ENCODE measurements at places on chromosomes 5 and 9. TPM values are rescaled to one million over a fixed set of nuclear protein-coding genes. Genes with fewer than 3 reads are reported as not detected.

The LRRTM2 gene
- 0.43 TPM for total RNA-seq

The STRBP gene
- 12.2 TPM for total RNA-seq

The CRB2 gene
- not detected for total RNA-seq

The BTNL8 gene
- total RNA-seq = not detected

All from thoracic aorta endothelial cell (primary cell).